ENCODE measurements at places on chromosomes 4 and X.

DNA sequence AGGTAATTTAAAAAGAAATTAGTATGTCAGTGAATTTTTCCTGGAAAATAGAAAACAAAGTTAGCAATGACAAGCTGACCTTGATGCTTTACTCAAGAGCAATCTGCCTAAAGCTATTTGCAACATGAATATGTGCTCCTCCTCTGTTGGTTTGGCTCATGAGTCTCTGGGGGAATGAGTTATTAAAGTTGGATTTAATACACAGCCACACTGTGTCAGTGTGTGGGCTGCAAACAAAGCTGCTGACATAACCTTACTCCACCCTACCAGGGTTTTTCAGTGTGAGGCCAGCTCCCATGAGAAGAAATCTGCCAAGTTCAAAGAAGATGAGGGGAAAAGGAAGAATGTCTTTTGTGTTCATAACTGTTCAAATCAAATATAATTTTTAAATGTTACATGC, 280.5 kb downstream of the TLL1 start:
- DNase-seq: no peak

DNA sequence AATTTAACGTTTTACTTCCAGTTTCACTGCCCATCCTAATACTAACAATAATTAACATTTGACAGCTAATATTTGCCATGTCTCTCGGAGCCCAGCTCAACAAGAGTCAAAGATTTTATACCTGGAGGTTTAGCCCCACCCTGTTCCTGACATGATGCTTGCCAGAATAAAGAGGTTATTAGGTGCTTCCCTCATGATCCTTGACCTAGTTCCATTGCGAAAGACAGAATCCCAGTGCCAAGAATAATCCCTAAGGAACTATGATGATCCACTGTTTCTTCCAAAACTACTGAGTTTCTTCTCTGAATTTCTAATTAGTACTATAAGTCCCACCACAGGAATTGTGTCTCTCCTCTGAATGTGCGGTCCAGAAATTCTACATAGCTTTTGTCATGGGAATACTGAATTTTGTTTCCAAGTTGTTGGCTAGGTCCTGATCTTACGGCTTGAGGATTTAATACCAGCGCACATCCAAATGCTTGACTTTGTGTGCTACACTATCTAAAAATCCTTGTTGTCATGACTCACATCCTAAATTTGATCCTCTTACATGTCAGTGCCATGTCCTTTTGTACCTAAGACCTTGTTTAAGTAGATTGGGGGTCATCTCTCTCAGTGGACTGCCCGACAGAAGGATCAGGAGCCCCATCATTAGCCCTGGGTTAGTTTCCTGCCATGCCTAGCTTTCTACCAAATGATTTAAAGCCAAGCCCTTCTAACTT, 23.1 kb downstream of the ANTXR2 start:
- DNase-seq: no peak

GRCh38 chr4:168787334-168787733, 222.7 kb downstream of the CBR4 start:
- no peak for DNase-seq

GRCh38 chrX:153635788-153636668, 11.0 kb upstream of the DUSP9 start:
- DNase-seq: no peak

- DNase-seq: no peak
These were observed 396.9 kb upstream of the NDST3 start for GRCh38 chr4:117637347-117637746.

DNA sequence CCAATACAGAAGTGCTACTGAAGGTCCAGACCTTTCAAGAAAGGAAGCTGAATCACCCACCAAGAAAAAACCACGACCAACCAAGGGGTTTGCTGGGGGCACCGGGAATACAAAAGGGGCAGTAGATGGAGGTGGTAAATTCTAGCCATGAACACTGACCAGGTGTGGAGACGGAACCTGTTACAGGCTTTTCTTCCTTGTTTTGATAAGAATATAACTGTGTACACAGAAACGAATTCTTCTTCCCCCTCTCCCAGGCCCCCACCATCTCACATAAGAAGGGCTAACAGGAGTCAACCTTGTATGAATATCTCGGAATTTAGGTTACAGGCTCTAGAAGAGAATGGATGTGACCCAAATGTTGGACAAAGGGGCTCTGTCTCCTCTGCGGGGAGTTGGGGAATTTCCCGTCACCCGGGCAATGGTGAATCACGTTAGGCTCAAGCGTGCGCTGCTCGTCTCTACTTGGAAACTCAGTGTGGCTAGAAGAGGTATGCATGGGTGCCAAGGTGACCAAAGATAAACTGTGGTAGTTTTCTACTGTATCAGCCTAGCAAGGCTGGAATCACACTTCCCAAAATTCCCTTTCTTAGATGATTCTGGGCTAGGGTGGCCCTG, 87.0 kb downstream of the AFAP1 start:
- DNase-seq: no peak

DNA sequence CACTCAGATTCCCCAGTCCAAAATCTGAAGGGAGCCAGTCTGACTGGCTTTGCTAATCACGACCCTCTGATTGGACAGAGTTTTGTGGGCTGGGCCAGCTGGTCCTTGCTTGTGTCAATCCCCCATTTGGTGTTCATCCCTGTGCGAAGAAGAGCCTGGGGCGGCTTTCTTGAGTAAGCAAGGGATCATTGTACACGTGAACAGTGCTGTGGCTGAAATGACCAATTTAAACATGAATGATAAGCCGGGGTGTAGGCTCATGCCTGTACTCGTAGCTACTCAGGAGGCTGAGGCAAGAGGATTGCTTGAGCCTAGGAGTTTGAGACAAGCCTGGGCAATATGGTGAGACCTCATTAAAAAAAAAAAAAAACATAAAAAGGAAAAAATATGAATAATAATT, 379.1 kb downstream of the RAPGEF2 start:
- DNase-seq: no peak

Measured in stimulated activated naive CD4-positive, alpha-beta T cell (primary cell).